ENCODE measurements at places on chromosomes 2 and 18.

DNA sequence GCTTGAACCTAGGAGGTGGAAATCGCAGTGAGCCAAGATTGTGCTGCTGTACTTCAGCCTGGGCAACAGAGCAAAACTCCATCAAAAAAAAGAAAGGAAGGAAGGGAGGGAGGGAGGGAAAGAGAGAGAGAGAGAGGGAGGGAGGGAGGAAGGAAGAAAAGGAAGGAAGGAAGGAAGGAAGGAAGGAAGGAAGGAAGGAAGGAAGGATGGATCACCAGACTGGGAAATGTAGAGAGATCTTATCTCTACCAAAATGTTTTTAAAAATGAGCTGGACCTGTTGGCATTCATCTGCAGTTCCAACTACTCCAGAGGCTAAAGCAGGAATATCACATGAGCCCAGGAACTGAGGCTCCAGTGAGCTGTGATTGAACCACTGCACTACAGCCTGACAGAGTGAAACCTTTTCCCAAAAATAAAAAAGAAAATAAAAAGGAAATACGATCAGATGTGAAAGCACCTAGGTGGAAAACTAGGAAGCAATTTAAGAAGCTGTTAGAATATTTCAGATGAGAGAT, 239.4 kb downstream of the CDH7 start:
- no peak for DNase-seq

DNA sequence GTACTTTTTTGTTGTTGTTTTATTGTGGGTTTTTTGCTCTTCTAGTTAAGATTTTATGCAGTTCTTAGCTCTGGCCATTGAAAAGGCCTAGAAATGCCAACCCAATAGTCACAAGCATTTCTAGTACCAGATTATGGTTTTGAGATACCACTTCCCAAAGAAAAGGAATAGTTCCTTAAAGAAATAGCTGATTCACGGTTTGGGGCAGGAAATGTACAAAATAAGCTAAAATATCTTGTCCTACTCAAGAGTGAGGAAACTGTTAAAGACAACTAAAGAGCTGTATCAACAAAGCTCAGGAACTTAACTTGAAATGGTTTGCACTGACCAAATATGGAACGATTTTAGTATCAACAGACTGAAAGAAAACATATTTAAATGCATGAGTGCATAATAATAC, 35.4 kb downstream of the PGAP1 start:
- no peak for DNase-seq

GRCh38 chr2:121080013-121080772, 204.8 kb downstream of the TFCP2L1 start:
- peak; percentile 38 for DNase-seq

GRCh38 chr2:120431386-120432292, 85.7 kb downstream of the INHBB start:
- no peak for DNase-seq

DNA sequence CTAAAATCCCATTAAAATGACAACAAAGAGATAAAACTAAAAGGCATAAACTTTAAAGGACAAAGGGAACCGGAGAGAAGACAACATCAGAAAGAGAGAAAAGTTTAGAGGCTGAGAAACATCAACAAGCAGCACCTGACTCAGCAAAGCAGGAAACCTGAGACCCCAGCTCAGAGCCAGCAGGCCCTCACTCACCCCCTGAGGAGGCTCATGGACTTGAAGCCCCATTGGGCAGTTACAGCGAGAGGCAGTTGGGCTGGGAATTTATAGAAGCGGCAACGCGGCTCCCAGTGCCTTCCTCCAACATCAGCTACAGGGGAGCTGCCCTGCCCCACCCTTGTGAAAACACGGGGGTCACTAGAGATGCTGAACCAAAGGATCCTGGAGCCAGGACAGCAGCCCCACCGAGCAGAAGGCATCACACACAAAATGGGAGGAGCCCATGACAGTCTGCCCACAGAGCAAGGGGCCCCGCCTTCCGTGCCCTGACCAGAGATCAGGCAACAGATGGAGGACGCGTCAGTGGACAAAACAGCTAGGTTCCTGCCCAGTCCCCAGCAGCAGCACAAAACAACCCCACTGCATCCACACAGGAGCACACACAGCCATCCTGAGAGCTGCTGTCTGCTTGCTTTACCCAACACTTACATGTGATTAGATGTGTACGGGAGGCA, 52.7 kb downstream of the CMPK2 start:
- no peak for DNase-seq

GRCh38 chr2:101758001-101758400, 60.5 kb downstream of the MAP4K4 start:
- no peak for DNase-seq

- DNase-seq: no peak
Observed at GRCh38 chr2:21317131-21317530, 193.4 kb downstream of the TDRD15 start.

DNA sequence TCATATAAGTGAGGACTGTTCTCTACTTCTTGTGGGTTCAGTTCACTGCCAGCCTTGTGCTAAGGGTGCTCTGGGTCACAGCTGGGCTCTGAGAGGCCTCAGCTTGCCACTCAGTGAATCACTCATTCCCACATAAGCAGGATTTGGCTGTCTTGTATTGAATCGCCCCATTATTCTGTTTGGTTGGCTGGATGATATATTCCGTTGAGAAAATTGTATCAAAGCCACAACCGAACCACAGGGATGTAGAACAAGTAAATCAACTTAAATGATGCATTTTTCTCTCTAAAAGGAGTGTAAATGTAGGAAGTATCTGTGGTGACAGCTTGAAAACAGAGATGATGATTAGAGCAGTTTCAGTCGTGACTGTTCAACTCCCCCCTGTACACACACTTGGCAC, 39.6 kb downstream of the TTC39C start:
- DNase-seq: no peak

GRCh38 chr2:126777620-126777978, 121.1 kb upstream of the TEX51 start:
- DNase-seq: no peak

DNA sequence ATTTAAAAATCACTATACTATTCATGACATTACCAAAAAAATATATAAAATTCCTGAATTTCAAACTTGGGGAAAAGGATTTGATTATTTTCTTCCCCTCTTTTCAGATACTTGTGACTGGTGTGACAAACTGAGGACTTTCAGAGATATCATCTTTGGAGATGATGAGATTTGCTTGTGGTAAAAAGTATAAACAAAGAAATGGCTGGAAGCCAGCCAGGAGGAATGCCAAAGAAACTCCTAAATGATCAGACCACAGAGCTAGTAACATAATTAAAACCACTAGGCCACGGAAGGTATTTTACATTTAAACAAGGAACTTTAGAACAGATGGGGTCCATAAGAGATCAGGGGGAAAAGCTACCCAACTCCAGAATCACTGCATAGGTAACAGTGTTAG, 58.7 kb downstream of the PIGN start:
- no peak for DNase-seq

DNA sequence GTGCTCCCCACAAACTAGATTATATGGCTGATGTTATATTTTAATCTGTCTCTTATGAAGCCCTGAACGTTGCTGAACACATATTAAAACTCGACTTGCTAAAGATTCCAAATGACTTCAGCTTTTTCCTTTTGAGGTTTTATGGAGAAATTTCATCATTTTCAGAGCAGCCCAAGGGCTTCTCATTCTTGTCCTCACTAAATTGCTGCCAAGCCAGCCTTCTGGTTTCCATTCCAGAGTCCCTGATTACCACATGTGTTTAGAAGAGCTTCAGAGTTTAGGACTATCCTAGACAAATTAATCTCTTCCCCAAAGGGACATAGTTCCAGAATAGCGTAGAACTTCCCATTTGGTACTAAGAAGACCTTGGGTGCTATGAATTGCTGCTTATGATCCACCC, 77.8 kb upstream of the CCDC195 start:
- DNase-seq: no peak

DNA sequence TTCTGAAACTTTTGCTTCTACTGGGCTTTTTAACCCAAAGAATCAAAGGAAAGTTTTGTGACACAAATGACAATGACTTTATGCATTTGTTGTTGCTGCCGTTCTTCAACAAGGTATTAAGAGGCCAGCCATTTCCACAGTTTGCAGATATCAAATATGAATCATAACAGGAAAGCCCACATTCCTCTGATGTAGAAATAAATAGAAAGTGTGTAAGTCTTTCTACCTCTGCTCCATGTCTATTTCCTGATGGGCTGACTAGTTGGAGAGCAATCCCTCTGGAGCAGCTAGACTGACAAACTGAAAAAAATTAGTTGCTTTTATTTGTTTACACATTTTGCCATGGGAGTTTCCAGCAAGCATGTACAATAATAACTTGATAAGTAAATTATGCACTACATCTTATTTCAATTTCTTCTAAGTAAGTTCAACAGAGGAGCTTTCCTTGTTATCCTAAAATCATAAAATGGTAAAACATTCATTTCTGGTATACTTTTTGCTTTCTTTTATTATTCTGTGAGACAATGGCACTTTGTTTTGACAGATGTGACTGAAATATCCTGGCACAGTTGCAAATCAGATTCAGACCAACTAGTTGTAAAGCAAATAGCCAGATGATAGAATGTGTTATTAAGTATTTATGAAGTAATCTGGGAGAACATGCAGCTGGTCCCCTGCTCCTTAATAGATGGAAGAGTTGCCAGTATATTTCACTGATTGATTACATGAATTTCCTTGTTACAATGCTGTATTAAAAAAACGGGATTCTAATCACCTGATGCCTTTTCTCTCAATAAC, 266.7 kb downstream of the METTL4 start:
- no peak for DNase-seq

DNA sequence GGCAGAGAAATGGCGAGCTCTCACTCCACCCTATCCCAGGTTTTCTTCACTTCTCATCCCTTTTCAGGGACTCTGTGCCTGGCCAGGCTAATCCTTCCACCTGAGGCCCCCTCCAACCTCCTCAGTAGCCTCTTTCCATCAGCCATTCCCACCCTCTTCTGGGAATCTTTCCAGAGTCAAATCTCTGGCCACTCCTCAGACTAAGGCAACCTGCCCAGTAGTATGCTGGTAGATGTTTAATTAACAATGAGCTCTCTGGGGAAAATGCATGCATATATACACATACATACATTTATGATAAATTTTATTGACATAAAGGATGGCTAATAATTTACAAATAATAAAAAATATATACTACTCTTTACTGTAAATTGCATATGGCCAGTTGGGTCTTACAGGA, 11.4 kb upstream of the ASPRV1 start:
- no peak for DNase-seq

DNA sequence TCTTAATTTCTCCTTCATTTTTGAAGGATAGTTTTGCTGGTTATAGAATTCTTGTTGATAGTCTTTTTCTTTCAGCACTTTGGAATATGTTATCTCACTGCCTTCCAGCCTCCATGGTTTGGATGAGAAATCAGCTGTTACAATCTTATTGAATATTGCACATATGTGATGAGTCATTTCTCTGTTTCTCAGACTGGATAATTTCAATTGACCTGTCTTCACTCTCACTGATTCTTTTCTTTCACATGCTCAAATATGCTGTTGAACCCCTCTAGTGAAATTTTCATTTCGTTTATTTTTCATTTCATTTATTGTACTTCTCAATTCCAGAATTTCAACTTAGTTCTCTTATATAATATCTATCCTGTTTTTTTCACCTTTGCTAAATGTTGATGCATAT, 22.2 kb downstream of the PDK1 start:
- DNase-seq: no peak

- no peak for DNase-seq
Observed at GRCh38 chr18:68520406-68521075, 194.4 kb downstream of the TMX3 start.

GRCh38 chr2:44928483-44929158, 12.9 kb upstream of the SIX3 start:
- DNase-seq: no peak

GRCh38 chr2:107936433-107937359, 49.6 kb upstream of the SLC5A7 start:
- DNase-seq: no peak

All from stimulated activated CD4-positive, alpha-beta T cell treated with anti-CD3 and anti-CD28 coated beads, Interleukin-12 subunit alpha, Interleukin-12 subunit beta, amount 100 ng/mL, for 24 hours (primary cell).